Fibroblast of upper back skin (primary cell): ENCODE measurements at places on chromosomes 6 and 20.
A peak's percentile ranks its signal among the peaks of the same experiment; 100 is the strongest.

GRCh38 chr6:111486475-111486874, 3.5 kb upstream of the REV3L start:
- DNase-seq = no peak

DNA sequence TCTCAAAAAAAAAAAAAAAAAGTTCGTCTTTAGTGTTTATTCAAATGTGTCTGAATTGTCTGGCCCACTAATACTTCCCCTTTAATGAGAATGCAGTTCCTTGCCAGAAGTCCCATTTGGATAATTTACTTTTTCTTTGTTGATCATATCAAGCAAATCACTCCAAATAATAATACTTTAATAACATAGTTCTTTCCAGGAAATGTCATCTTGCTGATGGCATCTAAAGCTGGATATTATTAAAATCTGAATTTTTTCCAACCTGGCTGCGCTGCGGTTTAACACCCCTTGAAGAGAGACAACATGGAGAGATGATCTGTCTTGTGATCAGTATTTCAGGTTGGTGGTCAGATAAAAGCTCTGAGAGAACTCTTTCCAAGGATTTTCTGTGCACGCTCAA, 111.2 kb upstream of the CNKSR3 start:
- DNase-seq = no peak

GRCh38 chr6:6246544-6246943, 73.9 kb downstream of the F13A1 start:
- peak; percentile 52 for DNase-seq

DNA sequence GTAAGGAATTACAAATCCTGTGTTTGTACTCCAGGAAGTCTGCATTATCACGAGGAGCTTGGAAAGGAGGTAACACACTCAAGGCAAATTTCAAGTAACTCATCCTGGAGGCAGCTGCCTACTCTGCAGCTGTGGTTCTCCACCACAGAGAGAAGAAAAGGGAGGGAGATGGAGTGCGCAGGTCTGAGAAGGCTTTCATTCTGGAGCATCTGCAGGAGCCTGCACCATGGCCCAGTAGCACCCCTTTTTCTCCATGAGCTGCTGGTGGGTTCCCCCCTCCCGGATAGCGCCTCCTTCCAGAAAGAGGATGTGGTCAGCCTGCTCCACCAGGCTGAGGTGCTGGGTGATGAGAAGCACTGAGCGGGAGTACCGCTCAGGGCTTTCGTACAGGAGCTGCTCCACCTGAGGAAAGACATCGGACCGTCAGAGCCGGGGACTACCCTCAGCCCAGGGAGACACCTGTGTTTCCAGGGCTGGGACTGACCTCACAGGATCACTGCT, 1.6 kb upstream of the PSMB8 start:
- DNase-seq = no peak

DNA sequence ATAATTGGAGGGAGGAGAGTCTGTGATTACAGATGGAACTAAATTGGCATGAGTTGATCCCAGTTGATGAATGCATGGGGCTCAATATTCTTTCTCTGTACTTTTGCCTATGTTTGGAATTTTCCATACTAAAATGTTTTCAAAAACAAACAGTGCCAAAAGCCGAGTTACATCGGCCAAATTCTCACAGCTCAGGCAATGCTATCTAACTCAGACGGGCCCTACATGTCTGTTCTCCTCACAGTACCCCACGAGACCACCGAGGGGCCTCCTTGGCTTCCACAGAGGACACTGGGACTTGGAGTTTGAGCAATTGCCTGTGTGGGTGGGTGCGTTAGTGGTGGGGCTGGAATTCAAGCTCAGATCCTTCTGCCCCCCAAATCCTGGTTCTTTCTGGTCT, 413.2 kb downstream of the CDH26 start:
- no peak for DNase-seq

DNA sequence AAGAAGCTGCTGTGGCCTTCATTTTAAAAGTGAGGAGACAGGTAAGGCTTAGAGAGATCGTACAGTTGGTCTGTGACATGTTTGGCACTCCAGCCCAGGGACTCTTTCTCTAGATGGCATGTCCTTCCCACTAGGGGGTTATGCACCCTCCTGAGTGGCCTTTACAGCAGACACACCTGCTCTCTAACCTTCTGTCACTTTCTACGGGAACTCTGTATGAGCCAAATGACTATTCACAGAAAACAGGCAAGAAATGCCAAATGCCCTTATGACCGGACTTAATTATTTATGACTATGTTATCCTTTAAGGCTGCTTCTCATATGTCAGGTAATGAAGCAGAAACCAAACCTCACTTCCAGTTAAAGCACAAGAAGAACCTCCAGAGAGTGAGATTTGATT, 91.2 kb downstream of the MAP3K5 start:
- no peak for DNase-seq

DNA sequence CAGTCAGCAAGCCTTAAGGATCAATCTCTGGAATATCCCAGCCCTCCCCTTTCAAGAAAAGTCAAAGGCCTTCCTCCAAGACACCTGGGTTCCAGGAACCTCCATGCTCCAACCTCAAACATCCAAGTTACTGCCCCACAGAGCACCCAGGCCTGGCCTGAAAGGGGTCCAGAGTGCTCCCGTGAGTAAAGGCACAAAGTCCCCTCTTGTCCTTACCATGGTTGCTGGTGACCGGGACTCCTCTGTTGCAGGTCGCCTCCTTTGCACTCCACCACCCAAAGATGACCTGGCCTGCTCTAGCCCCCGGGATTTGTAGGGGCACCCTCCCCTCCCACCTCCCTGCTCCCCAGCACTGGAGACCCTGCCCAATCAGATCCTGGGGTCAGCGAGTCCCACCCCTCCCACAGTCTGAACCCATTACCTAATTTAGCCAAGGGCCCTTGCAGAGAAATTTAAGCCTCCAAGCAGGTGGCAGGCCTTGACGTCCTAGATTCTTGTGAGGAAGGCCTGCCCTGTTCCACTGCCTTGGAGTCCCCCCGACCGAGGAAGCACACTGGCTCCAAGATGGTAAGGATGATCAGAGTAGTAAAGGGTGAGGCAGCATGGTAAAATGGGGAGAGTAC, at the start of gene TNNC2:
TSS of gene TNNC2 (minus strand) at position 283 of the 623 bp plus-strand sequence. CDS start at position 219, 64 bp downstream.
- no peak for DNase-seq

GRCh38 chr6:106527117-106527516, 102.2 kb downstream of the RTN4IP1 start:
- no peak for DNase-seq

DNA sequence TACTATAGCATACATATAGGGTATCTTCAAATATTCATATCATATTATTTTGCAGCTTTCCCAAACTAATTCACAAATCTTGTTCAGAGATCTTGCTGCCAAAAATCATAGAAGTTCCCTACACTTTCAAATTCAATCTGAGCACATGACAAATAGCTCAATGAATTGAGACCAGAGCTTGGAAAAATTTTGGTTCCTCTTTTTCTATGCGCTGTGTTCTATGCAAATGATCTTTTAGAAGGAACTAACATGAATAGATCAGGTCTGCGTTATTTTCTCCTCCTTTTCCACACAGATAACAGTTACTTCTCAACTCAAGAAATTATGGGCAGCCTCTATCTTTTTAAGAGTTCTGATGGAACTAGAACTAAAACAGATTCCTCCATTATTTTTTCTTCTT, 316.3 kb downstream of the ARHGAP18 start:
- no peak for DNase-seq

DNA sequence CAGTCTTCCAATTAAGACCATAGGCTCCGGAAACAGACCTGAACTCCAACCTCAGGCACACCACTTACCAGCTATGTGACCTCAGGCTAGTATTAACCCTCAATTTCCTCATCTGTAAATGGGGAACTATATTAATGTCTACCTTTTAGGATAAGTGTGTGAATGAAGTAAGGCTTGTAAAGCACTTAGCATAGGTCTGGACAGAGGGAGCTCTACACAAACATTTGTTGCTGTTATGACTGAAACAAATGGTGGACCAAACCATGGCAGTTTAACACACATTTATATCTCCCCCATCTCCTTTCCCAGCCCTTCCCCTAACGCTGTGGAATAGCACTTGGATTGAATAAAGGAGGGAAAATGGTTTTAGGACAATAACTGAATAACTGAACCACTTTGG, 48.7 kb downstream of the TSHZ2 start:
- DNase-seq = no peak

DNA sequence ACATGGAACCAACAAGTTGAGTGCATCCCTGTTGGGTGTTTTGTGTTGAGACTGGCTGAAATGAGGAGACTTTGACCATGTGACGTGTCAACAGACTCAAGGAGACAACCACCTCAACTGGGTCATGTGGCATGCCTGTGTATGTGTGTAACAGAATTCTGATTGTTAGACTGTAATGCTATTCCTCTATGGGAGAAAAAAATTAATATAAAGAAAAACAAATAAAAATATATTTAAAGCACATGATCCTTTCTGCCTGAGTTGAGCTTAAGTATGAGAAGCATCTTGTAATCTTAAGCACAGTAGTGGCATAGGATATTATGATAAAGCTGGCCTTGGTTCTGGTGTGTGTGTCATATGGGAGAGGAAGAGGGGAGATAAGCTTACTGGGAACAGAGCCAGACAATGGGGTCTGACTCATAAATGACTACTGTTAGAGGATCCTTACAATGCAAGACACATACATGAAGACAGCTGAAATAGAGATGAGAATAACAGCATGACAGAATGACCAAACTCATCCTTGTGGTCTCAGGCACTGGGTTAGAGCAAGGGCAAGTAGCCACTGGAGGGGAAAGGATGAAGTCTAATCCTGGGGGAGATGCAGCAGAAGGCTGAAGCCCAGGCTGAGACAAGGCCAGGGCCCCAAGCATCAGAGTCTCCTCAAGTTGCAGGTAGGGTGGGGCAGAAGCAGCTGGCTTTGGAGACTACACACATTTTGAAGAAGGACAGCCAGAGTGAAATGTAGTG, 9.2 kb downstream of the TP53INP2 start:
- peak; percentile 98 for DNase-seq

- no peak for DNase-seq
These were observed 394.5 kb upstream of the SLC35B3 start for GRCh38 chr6:8829796-8830195.
